ENCODE measurements at places on chromosomes 11 and 22.

- DNase-seq, result no peak
Measured at GRCh38 chr22:19064354-19065054, 57.7 kb downstream of the DGCR2 start.

- DNase-seq, result no peak
Measured at GRCh38 chr11:135006800-135007199, 594.8 kb upstream of the B3GAT1 start.

DNA sequence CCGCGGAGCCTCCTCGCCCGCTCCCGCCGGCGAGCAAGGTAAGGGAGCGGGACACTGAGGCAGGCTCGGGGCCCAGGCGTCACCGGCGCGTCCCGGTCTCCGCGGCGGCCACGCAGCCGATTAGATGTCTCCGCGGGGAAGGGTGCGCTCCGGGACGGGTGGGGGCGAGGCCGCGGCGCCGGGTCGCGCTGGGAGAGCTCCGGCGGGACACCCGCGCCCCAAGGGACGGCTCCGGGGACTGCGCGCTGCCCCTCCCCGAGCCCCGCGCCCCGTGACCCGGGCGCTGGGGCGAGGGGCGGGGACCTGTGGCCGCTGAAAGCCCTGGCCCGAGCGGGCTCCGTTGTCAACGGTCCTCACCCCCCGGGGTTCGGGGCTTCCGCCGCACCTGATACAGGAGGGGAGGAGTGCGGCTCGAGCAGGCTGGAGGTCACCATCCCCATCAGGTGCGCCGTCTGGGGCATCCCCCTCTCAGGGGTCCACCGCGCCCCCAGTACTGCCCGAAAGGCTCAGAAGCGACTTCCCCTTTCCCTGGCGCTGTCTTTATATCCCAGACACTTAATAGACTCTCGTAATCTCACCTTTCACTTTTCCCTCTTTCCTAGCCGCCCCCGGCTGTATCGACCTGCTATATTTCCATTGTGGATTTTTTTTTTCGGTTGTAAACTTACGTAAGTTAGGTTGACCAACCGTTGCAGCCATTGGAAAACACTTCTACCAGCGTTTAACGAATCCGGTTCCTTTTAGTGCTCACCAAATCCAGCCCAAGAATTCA is 573 bp downstream of the PPFIA1 start:
- peak; percentile 3 for DNase-seq

DNA sequence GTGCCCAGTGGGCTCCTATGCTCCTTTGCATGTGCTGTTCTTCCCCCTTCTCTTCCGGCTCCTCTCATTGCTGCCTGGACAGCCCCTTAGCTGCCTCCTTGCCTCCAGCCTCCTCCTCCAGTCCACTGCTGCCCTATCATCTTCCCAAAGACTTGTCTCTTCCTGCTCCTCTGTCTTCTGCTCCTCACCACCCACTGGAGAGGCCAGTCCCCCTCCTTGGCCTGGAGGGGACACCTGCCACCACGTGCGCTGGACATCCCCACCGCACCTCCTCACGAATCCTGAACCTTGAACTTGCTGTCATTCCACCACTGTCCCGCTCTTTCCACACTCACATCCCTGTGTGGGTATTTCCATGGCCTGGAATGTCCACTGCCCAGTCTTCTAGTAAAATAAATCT is 49.8 kb downstream of the MICAL2 start:
- no peak for DNase-seq

- DNase-seq, result no peak
Measured at GRCh38 chr22:44658311-44658953, 43.6 kb upstream of the PRR5 start.

DNA sequence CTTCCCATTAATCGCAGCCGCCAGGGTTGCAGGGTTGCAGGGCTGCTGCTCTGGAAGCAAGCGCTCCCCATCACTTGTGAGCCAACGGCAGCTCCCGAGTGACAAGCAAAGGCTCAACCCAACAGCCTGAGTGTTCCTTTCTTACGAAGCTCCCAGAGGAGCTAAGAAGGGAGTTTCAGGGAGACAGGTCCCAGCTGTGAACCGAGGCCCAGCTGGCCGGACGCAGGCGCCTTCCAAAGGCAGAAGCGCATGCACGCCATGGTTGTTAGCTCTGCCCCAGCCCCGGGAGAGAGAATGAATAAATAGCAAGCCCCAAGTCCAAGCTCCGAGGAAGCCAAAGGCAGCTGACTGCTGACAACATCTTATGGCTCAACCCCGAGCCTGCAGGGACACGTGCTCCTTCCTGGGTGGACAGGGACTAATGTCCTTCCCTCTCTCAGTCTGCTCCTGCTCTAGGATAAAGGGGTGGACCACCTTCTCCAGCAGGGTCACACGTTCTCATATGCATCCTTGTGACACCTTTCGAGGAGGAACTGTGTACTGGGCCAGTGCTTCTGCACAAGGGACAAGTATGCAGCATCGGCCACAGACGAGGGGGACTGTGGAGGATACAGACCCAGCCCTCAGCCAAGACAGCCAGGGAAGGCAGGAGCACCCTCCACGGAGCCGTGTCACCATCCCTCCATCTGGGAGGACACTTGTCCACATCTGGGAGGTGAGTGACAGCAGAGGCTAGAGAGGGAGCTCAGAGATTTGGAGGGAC is 29.9 kb downstream of the SHANK2 start:
- DNase-seq, result no peak

GRCh38 chr11:105201166-105201565 is 61.6 kb upstream of the CARD18 start:
- no peak for DNase-seq

DNA sequence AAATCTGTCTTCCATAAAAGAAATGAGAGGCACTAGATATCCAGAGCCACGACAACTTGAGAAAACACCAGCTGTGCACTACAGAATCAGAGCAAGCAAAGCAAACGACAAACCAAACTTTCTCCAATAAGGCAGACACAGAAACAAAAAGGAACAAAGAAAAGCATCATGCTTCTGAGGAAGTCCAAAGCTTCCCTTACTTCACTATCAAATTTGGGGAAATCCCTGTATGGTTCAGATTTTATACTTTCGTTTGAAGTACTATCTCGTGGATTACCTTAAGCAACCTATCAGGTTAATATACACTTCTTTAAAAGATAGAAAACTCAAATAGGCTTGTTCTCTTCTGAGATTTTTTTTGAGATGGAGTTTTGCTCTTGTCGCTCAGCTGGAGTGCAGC is 27.7 kb downstream of the ALG9 start:
- no peak for DNase-seq

GRCh38 chr11:63598556-63598955 is 15.7 kb downstream of the PLAAT3 start:
- DNase-seq, result no peak

DNA sequence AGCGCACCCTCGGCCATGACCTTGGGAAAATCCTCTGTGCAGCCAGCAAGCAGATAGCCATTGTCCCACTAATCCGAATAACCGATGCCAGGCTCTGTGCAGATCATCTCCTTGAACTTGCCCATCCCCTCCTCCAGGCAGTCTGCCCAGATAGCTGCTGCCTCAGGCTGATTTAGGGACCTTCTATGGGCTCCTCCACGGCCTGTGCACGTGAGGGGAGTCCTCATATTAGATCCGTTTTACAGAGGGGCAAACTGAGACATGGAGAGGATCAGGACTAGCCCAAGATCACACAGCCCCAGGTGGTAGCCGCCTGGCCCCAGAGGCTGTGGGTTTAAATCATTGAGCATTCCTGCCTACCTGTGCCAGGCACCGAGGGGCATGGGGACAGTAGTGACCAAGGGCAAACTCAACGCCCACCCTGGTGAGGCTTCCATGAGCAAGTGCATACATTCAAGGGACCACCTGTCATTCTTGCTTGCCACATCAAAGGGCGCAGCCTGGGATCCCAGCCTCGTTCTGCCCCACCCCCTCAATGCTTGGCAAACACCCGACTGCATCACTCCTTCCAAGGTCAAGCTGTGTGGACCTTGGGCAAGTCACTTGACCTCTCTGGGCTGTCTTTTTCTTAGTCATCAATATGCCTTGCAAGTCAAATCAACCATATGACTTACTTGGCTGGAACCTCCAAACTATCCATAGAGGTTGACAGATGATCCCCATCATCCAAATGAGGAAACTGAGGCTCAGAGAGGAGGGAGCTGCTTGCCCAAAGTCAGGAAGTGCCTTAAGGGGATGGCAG is 131.6 kb downstream of the MN1 start:
- no peak for DNase-seq

- DNase-seq, result no peak
Measured at GRCh38 chr11:82639251-82639650, 94.4 kb downstream of the FAM181B start.

DNA sequence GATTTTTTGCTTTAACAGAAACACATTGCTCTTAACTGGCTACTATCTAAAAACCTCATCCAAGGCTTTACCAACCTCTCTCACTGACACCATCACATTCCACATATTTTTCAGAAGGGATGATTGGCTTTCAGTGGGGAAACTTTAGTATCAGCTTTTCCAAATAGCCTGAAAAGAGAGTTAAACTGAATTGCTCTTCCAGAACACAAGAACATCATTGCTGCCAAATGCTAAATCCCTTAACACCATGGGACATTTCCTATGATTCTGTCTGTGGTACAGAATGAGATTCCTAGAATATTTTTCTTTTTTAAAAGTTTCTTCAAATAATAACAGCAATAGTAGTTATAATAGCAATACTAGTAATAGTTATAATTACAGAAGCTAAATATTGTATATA is 45.4 kb downstream of the SOX6 start:
- DNase-seq, result no peak

GRCh38 chr22:37638391-37639069 is 939 bp upstream of the SH3BP1 start:
- no peak for DNase-seq

GRCh38 chr11:76209375-76209972 is 3.2 kb upstream of the WNT11 start:
- DNase-seq, result no peak

GRCh38 chr11:26330262-26330661 is 1.7 kb upstream of the ANO3 start:
- no peak for DNase-seq

DNA sequence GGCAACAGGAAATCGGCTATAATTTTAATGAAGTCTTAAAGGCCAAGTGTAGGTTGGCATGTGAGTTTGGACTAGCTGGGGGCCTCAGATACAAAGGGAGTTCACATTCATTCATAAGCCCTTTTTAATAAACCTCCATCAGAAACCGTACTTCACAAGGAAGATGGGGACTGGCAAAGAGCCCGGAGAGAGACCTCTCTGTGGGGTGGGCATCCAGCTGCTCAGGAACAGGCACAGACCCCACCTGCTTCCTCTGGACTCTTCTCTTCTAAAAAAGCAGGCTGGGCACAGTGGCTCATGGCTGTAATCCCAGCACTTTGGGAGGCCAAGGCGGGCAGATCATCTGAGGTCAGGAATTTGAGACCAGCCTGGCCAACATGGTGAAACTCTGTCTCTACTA is 3.9 kb upstream of the ARFGAP3 start:
- no peak for DNase-seq

GRCh38 chr11:87038235-87038977 is 672 bp downstream of the TMEM135 start:
- no peak for DNase-seq

DNA sequence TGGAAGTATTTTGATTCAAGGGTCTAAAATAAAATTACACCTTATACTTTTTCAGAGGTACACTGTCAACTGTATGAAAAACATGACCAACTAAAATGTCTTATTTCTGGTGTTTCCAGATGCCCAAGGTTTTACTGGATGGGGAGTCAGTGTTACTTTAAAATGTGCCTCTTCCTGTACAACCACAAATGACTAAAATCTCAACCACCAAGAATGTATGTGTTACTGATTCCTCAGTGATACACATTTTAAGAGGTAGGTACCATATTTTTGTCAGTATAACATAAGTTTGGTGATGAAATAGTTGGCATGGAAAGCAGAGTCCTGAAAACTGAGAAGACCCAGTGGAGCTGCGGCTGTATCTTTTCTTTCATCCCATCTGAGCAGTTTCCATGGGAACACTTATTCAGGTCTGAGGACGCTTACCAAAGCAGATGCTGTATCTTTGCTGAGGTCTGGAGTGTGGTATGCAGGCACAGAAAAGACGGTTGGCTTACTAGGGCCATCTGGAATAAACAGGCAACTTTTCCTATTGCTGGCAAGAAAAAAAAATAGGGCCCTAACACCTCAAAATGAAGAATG is 21.2 kb upstream of the TP53AIP1 start:
- DNase-seq, result no peak

DNA sequence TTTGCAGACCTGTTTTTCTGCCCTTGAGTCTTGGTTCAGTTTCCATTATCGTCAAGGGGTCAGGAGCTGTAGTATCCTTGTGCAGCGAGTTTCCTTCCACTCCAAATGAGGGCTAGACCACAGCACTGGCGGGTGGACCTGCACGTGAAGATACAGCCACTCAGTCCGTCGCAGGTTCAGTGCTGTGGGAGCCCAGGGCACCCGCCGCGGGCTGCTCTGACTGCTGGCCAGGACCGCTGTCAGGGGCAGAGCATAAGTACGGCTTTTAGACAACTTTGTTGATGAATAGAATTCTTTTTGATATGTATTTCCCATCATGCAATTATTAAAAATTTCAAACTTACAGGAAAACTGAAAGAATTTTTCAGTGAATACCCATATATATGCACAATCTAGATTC is 56.6 kb downstream of the NF2 start:
- no peak for DNase-seq

- no peak for DNase-seq
Measured at GRCh38 chr11:60633645-60634044, 65.8 kb upstream of the MS4A8 start.

Measured in stimulated activated CD8-positive, alpha-beta memory T cell treated with anti-CD3 and anti-CD28 coated beads, Interleukin-15, amount 100 ng/mL, for 4 hours (primary cell).